ENCODE measurements at places on chromosomes 1 and 21. TPM values are rescaled to one million over a fixed set of nuclear protein-coding genes. Genes with fewer than 3 reads are reported as not detected.

- DNase-seq: no peak
These were observed 17.5 kb upstream of the YRDC start for GRCh38 chr1:37825506-37825905.

GRCh38 chr1:180168786-180169639 is 14.3 kb downstream of the QSOX1 start:
- peak; percentile 28 for DNase-seq

DNA sequence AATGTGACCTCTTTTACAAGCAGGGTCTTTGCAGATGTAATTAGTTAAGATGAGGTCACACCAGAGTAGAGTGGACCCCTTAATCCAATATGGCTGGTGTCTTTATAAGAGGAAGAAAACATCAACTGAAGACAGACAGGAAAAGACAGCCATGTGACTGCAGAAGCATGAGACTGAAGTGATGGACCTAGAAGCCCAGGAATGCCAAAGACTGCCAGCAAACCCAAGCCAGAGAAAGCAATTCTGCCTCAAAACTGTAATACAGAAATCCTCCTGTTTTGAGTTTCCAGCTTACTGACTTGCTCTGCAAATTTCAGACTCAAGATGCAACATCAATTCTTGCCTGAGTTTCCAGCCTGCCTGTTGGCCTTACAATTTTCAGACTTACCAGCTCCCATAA is 17.3 kb downstream of the ENAH start:
- DNase-seq: no peak

DNA sequence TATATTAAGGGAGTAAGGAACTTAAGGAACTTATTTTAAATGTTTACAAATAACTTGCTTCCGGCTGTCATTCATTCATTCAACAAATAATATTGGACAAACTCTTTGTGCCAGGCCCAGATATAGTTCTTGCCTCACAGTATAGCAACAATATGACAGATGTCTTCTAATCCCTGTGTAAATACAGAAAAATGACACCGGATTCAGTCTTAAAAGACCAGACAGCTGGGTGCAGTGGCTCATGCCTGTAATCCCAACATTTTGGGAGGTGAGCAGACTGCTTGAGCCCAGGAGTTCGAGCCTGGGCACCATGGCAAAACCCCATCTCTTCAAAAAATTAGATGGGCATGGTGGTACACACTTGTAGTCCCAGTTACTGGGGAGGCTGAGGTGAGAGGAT is 23.7 kb downstream of the EIF2B3 start:
- DNase-seq: no peak

DNA sequence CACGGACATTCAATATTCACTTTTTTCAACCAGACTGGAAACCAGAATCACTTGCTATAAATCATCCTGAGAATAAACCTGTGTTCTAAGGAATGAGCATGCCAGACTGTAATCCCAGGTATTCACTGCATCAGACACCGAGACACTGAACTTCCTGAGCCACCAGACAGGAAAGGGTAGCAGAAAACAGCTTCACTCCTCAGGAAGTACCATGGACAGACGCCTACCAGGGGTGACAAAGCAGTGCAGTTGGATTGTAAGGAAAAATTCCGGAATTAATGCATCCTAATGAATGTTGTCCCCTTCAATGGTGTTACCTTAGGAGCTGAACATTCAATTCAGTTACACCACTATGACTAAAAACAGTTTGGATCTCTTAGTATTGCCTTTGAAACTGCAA is 156.1 kb downstream of the PIGK start:
- peak; percentile 7 for DNase-seq

- DNase-seq: no peak
These were observed 27.2 kb downstream of the CD34 start for GRCh38 chr1:207883660-207884250.

DNA sequence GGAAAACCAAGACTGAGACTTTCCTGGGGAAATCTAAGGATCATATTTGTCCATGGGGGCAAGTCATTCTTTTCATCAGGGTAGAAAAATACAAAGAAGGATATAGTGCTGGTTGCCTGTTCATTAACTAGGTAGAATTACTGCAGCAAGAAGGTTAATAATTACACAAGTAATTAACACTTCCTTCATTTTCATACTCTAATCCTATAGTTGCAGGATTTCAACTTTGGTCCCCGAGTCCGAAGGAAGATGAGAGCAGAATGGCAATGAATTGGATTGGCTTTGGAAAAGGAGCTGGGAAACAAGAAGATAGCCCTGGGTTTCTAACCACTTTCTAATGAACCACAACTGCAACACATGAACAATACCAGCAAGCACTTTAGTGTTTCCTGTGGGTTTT is 199.2 kb upstream of the ESRRG start:
- DNase-seq: no peak

The VHLL gene
- not detected for total RNA-seq

The ACOT11 gene
- total RNA-seq: 0.66 TPM

The HNRNPU gene
- 246 TPM for total RNA-seq

The NRIP1 gene
- total RNA-seq: 14.1 TPM

The CTPS1 gene
- 76.0 TPM for total RNA-seq
